ENCODE measurements at places on chromosomes 2 and 18.

DNA sequence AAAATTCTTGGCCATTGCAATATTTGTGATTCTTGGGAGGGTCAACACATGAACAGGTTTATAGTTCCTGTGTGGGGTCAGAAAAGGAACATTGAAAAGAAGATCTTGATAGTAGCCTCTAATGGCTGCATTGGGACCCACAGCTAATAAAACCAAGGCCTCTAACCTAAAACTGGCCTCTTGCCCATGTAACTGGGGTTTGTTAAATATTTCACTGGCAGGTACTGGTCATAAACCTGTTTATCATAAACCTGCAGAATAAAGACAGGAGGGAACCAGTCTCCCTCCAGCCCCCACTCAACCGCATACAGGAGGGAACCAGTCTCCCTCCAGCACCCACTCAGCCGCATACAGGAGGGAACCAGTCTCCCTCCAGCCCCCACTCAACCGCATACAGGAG is 125.3 kb downstream of the PXDN start:
- no peak for DNase-seq

- DNase-seq = no peak
Observed at GRCh38 chr2:191209340-191209739, 35.9 kb upstream of the MYO1B start.

- no peak for DNase-seq
Observed at GRCh38 chr2:23753291-23754010, 173.5 kb downstream of the ATAD2B start.

- no peak for DNase-seq
Observed at GRCh38 chr18:57970356-57971095, 73.5 kb upstream of the NEDD4L start.

DNA sequence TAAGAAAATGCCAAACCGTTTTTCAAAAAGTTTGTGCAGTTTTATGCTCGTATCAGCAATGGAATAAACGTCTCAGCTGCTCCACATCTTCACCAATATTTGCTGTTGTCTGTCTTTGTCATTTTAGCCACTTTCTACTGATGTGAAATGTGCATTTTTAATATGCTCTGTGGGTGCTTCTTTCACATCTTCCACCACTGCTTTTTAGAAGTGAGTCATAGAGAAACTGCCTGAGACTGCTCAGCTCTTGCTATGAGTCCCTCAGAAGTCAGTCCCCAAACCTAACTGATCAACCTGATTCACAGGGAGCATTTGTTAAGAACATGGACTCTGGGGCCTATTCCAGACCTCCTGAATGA is 41.0 kb upstream of the EPC2 start:
- DNase-seq = no peak

- peak; percentile 18 for DNase-seq
Observed at GRCh38 chr18:63339920-63340484, 20.4 kb upstream of the BCL2 start.

GRCh38 chr2:174180726-174181236 is 67.6 kb downstream of the OLA1 start:
- no peak for DNase-seq

GRCh38 chr2:69309351-69310110 is 77.5 kb downstream of the GFPT1 start:
- peak; percentile 66 for DNase-seq

GRCh38 chr2:45232818-45233217 is 223.6 kb upstream of the SIX2 start:
- no peak for DNase-seq

- no peak for DNase-seq
Observed at GRCh38 chr2:111634050-111634794, 249.8 kb downstream of the ANAPC1 start.

DNA sequence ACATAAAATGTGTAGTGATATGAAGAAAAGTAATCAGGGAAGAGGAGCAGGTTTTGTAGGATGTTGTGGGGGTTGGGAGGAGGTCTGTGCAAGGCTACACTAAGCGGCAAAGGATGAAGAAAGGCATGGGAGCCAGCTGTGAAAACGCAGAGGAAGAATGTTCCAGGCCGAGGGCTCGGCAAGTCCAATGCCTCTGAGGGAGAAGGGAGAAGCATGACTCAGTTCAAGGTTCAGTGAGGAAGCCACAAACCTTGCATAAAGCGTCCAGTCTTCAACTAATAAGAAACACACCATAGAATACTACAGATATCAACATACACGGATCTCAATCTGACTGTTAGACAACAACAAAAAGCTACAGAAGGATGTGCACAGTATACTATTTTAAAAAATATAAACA is 16.2 kb downstream of the EPB41L3 start:
- peak; percentile 45 for DNase-seq

DNA sequence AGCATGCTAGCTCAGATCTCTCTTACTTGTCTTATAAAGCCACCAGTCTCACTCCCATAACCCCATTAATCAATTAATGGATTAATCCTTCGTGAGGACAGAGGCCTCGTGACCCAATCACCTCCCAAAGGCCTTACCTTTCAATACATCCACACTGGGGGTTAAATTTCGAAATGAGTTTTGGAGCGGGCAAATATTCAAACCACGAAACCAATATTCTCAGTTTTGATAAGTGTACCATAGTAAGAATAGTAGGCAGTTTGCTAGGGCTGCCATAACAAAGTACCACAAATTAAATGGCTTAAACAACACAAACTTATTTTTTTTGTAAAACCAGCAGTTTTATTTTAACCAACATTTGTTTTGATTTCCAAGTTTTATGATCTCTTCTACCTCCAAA is 15.2 kb downstream of the HIBCH start:
- DNase-seq = no peak

GRCh38 chr2:55311444-55311870 is 42.4 kb upstream of the MTIF2 start:
- peak; percentile 43 for DNase-seq

- DNase-seq = no peak
Observed at GRCh38 chr2:43298500-43298899, 72.1 kb upstream of the ZFP36L2 start.

DNA sequence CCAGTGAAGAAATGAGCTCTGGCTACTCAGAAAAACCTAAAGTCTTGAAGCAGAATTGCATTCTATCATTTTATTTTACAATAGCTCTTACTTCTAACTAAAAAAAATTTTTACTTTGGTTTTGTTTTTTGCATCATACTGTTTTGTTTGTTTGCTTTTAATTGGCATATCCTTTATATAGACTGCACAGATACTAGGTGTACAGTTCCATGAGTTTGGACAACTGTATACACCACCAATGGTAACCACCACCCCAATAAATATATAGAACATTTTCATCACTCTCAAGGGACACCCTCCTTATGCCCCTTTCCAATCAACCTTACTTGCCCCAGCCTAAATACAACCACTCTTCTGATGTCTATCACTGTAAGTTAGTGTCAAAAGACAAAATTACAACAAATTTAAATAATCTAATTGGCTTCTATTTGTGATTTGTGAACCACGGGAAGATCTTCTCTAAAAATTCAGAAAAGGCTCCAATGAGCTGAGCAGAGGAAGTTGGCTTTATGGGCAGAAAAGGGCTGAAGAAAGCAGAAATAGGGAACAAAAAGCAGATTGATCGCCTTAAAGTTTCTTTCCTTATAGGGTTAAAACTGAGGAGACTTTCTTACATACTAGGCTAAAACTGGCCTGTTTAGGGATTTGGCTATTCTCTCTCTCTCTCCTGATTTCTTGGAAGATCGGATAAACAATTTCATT is 22.2 kb upstream of the SOS1 start:
- no peak for DNase-seq

- DNase-seq = no peak
Observed at GRCh38 chr2:43729491-43730174, 44.2 kb upstream of the DYNC2LI1 start.

GRCh38 chr2:5618271-5618670 is 73.9 kb upstream of the SOX11 start:
- DNase-seq = no peak

DNA sequence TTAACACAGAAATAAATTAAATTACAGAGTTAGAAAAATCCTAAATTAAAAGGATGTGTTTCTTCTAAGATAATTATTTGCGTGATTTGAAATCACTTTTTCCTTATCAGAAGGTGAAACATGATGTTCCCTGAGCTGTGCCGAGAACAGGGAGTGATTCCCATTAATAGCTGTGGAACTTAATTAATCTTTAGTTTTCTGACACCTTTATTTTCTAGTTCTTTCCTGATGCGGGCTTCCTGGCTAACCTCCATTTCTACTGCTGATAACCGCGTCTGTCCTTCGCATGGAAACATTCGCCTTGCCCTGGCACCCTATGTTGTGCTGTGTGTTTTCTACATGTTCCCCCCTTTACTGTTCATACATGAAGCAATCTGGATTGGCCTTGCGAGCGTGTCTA is 172.9 kb downstream of the FAM210A start:
- no peak for DNase-seq

DNA sequence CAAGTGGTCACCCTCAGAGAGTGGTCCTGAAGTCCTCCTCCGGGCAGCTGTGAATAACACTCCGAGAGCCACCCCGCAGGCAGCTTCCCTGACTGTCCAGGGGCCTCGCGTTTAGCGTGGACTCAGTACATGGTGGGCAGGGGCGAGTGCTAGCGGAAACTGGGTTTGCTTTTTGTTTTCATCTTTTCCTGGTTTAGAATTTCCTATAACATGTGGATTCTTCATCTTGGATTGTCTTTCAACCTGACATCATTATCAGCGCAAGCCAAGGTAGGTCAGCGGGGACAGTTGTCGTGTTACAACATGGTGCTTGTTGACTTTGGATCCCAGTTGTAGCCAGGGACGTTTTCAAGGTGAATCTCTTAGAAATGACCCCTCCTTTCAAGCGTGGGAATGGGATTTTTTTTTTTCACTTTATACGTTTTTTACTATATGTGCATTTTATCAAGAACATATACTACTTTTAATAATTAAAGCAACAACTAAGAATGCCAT is 20.9 kb downstream of the RMC1 start:
- no peak for DNase-seq

DNA sequence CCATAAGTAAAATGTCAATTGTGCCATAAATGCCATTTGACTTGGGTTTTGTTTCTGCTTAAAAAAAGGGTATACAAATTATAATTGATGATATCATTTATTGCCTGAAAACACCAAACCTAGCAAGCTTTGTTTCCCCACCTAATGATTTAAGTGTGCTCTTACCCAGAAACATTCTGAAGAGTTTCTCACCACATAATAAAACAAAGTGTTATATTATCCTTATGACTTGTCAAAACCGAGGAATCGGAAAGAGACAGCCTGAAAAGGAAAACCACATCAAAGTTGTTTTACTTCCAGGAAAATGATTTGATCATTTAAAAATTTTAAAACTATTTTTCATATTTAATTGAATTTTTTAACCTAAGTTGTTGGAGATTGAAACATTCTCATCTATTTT is 170.5 kb upstream of the SLC39A10 start:
- no peak for DNase-seq

DNA sequence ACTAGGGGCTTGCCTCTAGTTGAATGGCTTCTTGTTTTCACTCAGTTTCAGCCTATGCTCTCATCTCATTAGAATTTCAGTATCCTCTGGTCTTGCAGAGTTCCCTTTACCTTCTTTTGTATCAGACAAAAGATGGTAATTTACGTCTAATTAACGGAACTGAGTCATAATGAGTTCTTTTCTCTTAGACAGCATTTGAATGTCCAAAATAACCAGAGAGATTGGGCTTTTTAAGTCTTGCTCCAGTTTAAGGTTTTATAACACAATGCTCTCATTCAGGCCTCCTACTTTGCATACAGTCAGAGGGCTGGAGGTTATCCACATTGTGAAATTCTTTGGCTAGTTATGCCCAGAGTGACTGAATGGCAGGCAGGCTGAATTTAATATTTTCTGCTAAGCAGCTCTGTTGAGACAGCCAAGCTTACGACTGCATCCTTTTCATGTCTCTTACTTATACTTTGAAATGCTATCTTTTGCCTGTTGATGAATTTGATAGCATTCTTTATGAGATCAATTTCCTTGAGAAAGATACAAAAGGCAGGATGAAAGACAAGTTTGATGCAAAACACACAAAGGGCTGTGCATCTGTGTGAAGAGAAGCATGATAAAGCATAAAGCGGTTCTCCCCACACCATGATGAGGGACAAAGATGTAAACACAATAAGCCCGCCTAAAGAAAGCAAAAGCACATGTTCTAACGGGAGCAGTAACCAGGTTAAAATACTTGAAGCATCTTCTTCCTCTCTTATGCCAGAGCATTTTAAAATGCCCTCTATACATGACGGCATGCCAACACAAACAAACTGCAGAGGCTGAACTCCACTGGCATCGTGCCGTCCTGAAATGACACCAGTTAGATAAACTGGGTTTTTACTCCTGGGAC is 90.0 kb downstream of the CDH2 start:
- no peak for DNase-seq

DNA sequence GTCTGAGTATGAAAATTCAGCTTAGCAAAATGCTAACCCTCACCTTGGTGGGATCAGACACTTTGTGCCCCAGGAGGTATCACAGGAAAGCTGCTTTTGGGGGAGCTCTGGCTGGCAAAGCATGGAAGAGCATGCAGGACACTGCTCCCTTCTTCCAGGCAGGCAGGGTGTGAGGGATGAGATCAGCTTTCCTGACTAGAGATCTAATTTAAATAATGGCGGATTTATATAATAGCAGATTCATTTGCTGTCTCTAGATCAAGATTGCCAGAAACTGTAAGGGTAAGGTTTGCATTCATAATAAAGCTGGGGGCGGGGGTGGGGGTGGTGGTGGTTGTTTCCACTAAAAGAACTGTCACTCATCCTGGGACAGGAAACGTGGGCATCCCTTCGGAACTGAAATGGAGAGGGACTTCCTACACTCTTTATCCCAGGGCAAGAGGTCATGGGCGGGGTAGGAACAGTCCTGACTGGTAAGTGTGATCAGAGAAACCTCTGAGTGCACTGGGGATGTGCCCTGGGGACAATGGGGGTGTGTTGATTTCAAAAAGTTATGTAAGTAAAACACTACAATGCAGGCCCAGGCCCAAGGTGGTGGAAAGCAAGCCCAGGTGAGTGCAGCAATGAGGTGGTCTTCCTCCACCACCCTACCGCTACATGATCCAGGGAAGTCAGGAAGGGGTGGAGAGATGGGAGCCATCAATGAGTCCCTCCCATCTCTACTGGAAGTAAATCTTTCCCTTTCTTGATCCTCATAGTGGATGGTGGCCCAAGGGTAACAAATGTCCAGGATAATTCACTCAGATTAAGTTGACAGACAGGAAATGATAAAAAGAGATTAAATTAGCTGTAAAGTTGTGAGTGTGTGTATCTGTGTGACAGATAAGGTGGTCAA is 171.4 kb upstream of the SERPINE2 start:
- DNase-seq = no peak

GRCh38 chr2:42049221-42050009 is 1.6 kb downstream of the PKDCC start:
- DNase-seq = no peak

- no peak for DNase-seq
Observed at GRCh38 chr2:102168026-102168771, 18.6 kb upstream of the IL1RL2 start.

GRCh38 chr2:29115797-29116781 is 874 bp downstream of the CLIP4 start:
- DNase-seq = peak; percentile 79

- DNase-seq = no peak
Observed at GRCh38 chr2:232240906-232241305, 137.6 kb upstream of the ALPP start.

All from HFFc6 (cell line).